ENCODE measurements at places on chromosomes 3 and 15. TPM values are rescaled to one million over a fixed set of nuclear protein-coding genes. Genes with fewer than 3 reads are reported as not detected.

BTLA gene
- 0.16 TPM for total RNA-seq

PATL2 gene
- total RNA-seq = 1.4 TPM

MYRIP gene
- 0.16 TPM for total RNA-seq

TMEM45A gene
- 13.7 TPM for total RNA-seq

TCAIM gene
- total RNA-seq = 10.5 TPM

TMIE gene
- not detected for total RNA-seq

SPESP1 gene
- total RNA-seq = 14.3 TPM

MOBP gene
- total RNA-seq = not detected

DGKG gene
- total RNA-seq = 2.5 TPM

THSD4 gene
- total RNA-seq = 13.9 TPM

KIF15 gene
- total RNA-seq = 1.3 TPM

KLHL6 gene
- under 0.01 TPM for total RNA-seq

AADAC gene
- total RNA-seq = 0.09 TPM

BCHE gene
- total RNA-seq = 10.4 TPM

SLC22A13 gene
- 0.09 TPM for total RNA-seq

CSNK1G1 gene
- total RNA-seq = 20.3 TPM

ANKUB1 gene
- total RNA-seq = not detected

TRPM1 gene
- not detected for total RNA-seq
